Stimulated activated CD4-positive, alpha-beta T cell treated with anti-CD3 and anti-CD28 coated beads, TNF-alpha, amount 100 ng/mL, for 4 hours (primary cell): ENCODE measurements at places on chromosomes 12 and 14.

- no peak for DNase-seq
Observed at GRCh38 chr12:92140896-92141536, 4.6 kb downstream of the BTG1 start.

GRCh38 chr14:39441805-39442204 lies 9.6 kb upstream of the FBXO33 start:
- no peak for DNase-seq

GRCh38 chr12:115611477-115611876 lies 666.0 kb downstream of the MED13L start:
- no peak for DNase-seq

- no peak for DNase-seq
Observed at GRCh38 chr12:12877781-12878455, 13.4 kb upstream of the GPRC5A start.

DNA sequence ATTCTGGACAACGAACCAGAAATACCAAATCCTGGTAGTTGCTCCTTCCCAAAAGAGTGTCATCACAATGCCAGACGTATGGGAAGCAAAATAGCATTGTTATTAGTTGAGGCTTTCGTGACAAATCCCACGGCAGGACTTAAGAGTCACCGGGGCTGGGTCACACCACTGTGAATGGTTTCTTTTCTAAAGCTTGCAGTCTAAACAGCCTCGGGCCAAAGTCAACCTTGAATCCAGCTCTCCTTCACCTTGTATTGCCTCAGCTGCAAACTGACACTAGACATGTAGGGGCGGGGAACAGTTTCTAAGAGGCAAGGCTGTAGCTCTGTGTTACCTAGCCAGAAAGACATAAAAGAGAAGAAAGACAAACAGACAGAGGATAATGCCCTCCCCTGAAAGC lies 734.8 kb downstream of the MED13L start:
- DNase-seq, result no peak

DNA sequence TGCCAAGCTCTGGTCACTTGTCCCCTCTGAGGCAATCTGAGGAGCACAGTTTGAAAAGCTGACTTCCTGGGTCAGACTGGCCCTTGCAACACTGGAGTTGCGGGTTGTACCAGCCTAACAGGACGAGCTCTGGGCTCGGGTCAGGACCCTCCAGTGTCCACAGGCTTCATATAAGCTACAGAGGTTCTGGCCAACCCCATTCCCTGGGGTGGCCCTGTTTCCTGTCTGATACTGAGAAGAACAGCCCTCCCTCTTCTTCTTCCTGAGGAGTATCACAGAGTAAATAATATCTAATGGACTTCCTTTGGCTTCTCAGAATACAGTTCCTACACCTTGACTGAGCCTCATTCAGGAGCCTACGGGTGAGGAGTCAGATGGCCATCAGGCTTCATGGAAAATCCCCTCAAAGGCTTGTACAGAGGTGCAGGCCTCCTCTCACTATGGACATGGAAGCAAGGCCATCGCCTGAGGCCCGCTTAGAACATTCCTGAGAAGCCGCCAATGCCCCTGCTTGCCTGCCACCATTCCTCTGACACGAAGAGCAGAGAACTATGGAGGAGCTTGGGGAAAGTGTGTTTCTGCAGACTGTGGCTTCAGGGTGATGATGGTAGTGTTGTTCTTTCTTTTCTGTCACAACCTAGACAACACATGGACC lies 28.5 kb upstream of the ANO2 start:
- DNase-seq, result no peak

- no peak for DNase-seq
Observed at GRCh38 chr14:104119119-104119487, 19.3 kb upstream of the KIF26A start.

DNA sequence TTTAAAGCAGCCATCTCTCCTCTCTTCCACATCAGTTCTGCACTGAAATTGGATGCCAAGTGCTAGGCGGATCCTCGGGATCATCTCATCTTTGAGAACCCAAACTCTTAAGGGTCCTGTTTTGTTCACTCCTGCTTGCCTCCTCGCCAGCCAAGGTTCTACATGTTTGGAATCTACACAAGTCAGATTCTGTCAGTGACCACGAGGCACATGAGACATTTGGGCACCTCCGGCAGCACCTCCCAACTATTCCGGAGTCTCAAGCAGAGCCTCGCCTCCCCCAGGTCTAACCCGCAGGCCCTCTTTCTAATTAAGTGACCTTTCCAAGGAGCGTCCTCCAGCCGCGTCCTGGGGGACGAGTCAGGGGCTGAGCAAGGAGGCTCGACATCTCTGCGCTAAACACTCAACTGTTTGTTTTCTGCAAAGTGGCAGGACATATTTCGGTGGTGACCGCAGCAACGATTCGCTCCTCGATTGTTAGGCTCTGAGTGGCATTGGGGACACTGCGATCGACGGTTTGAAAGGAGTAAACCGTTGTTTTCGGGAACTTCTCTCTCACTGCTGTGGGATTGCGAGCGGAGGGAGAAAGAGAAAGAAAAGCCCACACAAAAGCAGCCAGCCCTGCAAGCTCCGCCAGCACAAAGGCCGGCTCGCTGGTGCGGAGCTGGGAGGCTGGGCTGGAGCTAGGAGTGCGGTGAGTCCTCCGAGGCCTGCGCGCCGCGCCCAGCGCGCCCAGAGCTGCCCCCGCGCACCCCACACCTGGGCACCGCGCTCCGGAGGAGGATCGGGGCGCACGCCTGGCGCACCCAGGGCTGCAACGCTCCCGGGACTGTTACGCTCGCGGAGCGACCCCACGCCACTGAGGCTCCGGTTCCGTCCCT lies 640 bp downstream of the ARMH4 start:
- no peak for DNase-seq

DNA sequence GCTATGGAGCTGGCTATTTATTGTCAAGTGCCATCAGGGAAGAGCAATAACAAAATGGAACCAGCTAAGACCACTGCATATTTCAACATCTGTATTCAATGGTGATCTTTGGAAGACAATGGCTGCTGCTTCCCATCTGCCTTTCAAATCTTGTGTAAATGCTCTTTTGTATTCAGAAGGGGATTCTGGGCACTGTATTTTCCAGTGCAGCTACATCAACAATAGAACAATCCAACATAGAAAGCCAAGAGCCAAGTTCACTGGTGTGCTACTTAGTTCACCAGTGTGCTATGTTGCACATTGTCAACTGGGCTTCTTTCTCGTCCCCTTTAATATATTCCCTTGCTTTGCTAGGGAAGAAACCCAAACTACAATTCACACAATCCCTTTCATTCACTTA lies 128.8 kb upstream of the OR4E1 start:
- DNase-seq, result no peak

DNA sequence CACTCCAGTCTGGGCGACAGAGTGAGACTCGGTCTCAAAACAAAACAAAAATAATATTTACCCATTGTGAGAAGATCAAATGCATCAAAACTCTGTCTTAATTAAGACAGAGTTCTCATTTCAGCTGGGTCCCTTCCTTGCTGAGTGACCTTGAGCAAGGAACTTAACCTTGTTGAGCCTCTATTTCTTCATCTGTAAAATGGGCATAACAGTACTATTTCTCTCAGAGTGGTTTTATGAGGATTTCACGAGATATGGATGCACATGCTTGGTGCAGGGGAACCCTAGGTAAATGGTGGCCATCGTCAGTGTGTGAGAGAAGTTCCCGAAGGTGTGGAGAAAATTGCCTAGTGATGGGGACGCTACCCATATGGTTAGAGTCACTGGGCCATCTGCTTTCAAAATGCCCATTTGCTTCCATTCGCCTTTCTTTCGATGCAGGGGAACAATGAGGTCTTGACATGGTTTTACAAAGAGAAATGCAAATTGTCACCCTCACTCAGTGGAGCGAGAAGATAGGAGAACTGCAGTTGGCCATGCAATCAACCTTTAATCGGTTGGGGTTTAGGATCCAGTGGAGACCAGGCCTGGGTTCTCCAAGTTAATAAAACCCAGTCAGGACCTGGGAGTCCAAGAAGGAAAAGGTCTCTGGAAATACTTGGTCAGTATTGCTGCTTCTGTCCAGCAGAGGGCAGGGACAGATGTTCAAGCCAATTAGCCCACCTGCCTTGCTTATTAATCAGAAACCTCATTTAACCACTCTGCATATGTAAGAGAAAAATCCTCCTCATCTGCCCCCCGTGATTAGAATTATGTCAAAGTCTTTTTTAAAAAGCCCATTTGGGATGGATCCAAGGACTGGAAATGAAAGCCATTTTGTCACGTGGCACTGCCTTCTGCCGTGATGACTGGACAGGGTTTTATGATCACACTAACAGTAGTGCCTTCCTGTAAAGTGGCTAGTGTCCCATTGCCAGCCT lies 37.2 kb downstream of the CFAP251 start:
- no peak for DNase-seq

DNA sequence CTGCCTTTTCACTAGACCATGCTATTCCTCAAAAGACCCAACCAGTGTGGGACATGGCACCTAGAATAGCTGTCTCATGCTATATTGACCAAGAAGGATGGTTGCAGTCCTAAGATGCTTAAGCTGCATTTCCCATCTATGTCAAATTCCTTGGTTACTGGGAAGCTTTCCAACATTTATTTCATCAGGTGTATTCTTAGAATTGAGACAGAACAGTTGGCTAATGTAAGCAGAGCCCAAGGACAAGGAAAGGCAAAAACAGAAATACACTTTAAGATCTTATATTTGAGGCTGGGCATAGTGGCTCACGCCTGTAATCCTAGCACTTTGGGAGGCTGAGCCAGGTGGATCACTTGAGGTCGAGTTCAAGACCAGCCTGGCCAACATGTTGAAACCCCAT lies 24.7 kb downstream of the ARG2 start:
- DNase-seq, result no peak

DNA sequence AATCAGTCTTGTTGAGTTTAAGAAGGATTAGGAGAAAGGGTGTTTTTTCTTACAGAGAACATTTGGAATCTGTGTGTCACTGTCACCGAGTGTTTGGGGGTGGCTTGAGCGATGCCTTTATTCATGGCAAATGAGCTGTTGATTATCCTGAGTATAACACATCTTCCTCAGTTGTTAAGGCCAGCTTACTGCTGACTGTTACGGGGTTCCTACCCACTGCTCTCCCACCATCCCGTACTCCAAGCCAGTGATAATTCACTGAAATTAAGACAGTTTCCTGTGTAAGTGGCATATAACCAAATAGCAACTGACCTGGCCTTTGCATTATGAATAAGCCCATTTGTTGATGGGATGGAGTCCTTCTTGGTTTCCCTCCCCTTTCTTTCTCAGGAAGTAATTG lies 9.5 kb downstream of the ESRRB start:
- DNase-seq, result no peak

- DNase-seq, result no peak
Observed at GRCh38 chr14:51733147-51733546, 81.4 kb downstream of the FRMD6 start.

GRCh38 chr12:110254971-110255540 lies 26.0 kb upstream of the ATP2A2 start:
- DNase-seq, result no peak

DNA sequence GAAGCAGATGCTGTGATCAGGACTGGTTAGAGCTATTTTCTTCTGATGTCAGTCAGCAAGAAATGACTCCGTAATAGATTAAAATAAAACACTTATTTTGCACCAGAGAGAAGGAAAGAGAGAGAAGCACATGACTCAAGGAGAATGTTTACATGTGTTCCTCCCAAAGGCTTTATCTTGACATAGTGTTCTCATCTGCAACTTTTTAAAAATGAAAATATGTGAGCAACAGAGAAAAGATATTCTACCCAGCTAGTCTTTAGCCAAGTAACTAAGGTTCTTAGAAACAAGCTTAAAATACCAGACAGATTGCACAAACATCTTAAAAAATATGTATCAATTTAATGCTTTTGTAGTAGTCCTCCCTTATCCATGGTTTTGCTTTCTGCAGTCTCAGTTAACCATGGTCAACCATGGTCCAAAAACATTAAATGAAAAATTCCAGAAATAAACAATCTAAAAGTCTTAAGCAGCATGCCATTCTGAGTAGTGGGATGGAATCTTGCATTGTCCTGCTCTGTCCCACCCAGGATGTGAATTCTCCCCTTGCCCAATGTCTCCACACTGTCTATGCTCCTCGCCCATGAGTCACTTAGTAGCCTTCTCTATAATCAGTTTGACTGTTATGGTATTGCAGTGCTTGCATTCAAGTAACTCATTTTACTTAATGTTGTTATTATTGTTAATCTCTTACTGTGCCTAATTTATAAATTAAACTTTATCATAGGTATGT lies 9.9 kb downstream of the SERPINA10 start:
- no peak for DNase-seq

- DNase-seq, result no peak
Observed at GRCh38 chr12:64782191-64782876, 23.1 kb upstream of the GNS start.

DNA sequence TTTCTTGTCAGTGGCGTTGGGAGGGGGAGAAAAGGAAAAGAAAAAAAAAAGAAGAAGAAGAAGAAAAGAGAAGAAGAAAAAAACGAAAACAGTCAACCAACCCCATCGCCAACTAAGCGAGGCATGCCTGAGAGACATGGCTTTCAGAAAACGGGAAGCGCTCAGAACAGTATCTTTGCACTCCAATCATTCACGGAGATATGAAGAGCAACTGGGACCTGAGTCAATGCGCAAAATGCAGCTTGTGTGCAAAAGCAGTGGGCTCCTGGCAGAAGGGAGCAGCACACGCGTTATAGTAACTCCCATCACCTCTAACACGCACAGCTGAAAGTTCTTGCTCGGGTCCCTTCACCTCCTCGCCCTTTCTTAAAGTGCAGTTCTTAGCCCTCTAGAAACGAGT lies 1.9 kb downstream of the ASCL1 start:
- DNase-seq, result no peak

DNA sequence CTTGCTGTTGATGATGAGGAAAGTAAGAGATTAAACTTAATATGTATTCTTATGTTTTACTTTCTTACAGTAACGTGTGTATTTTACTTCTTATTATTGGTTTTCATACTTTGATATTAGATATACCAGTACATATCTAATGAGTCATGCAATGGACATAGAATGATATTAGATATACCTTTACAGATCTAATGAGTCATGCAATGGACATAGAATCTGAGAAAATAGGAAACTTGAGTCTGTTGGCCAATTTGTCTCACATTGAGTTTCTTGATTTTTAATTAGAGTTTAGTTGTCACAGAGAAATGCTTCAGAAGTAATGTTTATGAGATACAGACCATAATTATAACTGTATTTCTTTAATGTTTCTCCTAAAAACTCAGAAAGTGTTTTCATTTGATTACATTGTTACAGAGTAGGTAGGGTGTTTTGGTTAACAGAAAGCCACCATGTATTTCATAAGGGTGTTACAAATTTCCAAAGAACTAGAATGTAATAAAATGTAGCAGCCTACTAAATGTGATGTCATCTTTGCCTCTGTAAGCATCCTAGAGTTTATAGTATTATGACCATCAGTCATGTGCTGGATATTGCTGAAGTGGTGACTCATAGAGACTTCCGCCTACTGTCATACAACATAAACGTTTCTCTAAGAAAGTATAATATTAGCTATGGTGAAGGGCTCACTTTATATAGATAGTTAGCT lies 3.0 kb downstream of the GAS2L3 start:
- no peak for DNase-seq
